ENCODE measurements at places on chromosomes 3 and 15.
A peak's percentile ranks its signal among the peaks of the same experiment; 100 is the strongest.

DNA sequence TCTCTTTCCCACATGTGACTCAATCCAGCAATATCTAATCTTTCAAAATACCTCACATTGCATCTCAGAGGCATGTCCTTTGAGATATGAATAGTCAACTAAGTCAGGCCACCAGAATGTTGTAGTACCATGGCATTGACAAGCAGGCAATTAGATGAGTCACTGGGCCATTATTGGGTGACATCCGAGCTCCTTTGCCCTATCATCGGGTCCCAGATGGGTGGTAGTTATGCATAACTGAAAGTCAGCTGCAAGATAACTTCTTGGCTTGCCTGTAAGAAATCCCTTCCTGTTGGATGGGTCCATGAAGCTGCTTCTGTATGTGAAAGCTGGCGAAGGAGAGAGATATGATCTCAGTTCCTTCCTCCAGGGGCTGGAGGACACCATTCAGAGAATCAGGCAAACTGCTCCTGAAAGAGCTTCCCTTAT is 32.8 kb downstream of the ARRDC4 start:
- no peak for DNase-seq

GRCh38 chr3:66270701-66271100 is 49.9 kb downstream of the SLC25A26 start:
- DNase-seq = no peak

- DNase-seq = no peak
Observed at GRCh38 chr15:87538327-87538834, 718.2 kb downstream of the NTRK3 start.

DNA sequence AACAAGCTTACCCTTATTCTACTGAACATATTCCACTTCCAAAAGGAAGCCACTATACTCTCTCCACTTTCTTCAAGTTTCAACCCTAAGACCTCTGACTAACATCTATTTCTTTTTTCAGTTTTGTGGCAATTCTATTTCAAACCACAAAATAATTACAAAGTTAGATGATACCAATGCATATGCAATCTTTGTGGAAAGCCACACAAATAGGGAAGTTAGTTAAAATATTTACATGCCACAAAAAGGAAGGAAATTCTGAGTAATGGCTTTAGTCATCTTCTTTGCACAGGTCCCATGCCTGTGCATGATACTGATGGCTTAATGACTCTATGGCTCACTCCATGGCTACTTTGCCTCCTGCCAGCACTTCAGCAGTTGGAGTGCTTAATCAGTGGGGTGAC is 57.0 kb upstream of the MCTP2 start:
- no peak for DNase-seq

- no peak for DNase-seq
Observed at GRCh38 chr3:157948605-157949383, 157.4 kb downstream of the SHOX2 start.

- DNase-seq = no peak
Observed at GRCh38 chr15:92605225-92605944, 50.2 kb downstream of the FAM174B start.

DNA sequence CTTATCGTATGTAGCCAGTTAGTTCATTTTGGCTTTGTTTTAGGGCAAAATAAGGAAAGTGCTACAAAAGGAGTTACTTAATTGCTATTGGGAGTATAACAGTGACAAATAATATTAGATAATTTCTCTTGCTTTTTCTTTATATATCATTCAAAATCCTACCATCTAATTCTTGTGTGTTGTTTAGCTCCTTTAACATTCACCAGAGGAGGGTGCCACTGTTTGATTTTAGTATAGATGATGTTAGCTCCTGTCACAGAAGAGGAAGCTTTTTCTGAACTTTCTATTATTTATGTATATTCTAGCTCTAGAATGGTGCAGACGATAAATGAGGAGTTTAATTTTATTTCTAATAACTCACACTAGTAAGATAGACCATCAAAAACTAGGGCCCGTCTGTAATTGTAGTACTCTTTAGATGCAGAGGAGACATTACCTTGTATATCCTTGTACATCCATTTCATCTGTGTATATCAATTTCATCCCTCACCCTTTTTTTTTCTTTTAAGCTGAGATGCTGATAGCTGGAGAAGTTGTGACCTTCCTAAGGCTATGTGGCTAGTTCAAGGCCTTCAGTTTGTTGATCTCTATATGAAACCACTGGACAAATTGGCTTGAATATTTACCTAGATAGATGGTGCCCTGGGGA is 3.0 kb downstream of the PPM1L start:
- DNase-seq = peak; percentile 55

- DNase-seq = no peak
Observed at GRCh38 chr15:40427188-40427587, 13.6 kb upstream of the BAHD1 start.

DNA sequence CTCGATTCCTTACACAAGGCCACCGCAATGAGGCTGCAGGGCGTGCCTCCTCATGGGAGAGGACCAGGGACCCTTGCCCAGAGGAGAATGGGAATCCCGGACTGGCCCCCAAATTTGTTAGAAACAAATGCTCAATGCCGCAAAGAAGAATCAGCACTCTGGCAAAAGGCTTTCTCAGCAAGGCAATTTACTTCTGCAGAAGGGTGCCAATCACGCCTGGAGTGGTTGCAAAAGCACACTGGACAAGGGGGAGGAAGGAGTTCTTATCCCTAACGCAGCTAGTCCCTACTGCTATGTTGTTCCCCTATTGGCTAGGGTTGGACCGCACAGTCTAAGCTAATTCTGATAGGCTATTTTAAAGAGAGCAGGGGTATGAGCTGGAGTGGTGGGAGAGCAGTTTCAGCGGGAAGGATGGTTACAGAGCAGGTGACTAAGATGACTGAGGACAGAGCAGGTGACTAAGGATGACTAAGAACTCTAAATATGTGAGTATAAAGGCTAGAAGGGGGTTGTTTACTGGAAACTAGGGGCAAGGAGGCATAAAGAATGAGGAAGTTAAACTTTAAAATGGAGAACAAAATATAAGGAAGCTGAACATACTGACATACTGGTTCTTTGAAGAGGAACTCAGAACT is 48.5 kb downstream of the KATNBL1 start:
- DNase-seq = no peak

GRCh38 chr3:193744822-193745684 is 152.0 kb downstream of the OPA1 start:
- no peak for DNase-seq

GRCh38 chr3:188007897-188008296 is 146.1 kb upstream of the LPP start:
- no peak for DNase-seq

GRCh38 chr3:50453907-50454306 is 49.5 kb downstream of the CACNA2D2 start:
- no peak for DNase-seq

DNA sequence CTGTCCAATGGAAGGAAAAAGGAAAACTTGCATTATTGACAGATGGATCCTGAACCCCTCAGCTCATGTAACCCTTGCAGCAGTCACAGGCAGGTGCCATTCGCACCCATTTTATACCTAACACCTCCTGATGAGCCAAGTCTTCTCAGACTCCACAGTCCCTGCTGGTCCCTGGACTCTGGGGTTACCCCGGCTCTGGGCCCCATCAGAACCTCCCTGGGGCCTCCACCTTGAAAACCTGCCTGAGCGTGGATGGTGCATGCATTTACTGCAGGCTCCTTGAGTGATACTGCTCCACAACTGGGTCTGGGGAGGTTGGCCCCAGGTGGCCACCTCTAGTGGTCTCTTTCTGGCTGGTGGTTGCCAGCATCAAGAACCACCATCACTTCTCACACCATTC is 15.9 kb upstream of the DOCK3 start:
- no peak for DNase-seq

DNA sequence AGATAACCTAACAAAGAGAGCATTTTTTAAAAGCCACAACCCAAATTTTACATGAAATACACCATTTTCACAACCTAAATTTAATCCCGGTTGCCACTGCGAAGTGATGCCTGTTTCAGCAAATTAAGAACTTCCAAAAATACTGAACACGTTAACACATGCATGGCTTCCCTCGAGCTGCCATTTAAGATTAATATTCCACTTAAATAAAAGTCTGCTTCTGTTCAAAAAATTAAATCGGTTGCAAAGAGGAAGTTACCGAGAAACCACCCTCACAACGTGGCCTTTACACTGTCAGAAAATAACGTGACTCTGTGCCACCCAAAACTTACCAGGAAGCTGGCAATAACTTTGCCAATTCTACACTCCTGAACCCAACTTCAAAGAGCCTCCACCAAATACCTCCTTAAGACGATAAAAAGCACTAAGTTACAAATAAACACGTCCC is 1.2 kb downstream of the TBL1XR1 start:
- DNase-seq = no peak

DNA sequence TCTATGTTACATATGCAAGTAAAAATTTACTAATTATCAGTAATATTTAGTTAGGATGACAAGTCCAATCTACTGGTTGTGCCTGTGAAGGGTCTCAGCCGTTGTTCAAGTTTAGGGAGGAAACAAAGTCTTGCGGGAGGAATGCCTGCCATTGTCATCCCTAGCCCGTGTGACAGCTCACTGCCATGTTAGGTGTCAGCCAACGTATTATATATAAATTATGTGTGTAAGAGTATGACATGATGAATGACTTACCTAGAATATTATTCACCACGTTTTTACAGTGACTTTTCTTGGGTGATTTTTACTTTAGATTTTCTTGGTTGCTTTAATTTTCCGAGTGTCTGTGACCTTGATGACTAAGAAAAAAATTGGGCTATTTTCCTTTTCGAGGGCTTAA is 614.4 kb upstream of the MDFIC2 start:
- DNase-seq = no peak

All from hippocampal formation (tissue), 2 donors.